ENCODE measurements at places on chromosomes 11 and 22.

DNA sequence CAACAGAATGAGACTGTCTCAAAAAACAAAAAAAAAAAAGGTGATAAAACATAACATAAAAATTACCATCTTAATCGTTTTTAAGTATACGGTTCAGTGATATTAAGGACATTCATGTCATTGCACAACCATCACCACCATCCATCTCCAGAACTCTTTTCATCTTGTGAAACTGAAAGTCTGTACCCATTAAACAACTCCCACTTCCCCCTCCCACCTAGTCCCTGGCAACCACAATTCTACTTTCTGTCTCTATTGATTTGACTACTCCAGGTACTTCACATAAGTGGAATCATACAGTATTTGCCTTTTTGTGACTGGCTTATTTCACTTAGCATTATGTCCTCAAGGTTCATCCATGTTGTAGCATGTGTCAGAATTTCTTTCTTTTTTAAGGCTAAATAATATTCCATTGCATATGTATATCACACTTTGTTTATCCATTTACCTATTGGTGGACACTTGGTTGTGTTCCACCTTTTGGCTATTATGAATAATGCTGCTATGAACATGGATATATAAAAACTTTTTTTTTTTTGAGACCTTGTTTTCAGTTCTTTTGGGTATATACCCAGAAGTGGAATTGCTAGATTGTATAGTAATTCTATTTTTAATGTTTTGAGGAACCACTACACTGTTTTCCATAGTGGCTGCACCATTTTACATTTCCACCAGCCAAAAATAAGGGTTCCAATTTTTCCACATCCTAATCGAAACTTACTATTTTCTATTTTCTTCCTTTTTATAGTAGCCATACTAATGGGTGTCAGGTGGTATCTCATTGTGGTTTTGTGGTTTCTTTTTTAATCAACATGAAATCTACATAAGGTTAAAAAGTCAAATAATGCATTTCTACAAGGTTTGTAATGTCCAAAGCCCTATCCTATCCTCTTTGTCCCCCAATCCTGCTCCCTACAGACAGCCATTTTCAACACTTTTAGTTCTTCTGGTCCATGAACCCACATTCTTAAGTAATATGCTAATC, 23.4 kb upstream of the PIK3C2A start:
- DNase-seq = no peak

GRCh38 chr11:126282736-126283591, at the start of gene TIRAP:
Gene TIRAP (plus strand): TSS chr11:126283093. CDS start chr11:126290895, 7,802 bp downstream.
- no peak for DNase-seq

DNA sequence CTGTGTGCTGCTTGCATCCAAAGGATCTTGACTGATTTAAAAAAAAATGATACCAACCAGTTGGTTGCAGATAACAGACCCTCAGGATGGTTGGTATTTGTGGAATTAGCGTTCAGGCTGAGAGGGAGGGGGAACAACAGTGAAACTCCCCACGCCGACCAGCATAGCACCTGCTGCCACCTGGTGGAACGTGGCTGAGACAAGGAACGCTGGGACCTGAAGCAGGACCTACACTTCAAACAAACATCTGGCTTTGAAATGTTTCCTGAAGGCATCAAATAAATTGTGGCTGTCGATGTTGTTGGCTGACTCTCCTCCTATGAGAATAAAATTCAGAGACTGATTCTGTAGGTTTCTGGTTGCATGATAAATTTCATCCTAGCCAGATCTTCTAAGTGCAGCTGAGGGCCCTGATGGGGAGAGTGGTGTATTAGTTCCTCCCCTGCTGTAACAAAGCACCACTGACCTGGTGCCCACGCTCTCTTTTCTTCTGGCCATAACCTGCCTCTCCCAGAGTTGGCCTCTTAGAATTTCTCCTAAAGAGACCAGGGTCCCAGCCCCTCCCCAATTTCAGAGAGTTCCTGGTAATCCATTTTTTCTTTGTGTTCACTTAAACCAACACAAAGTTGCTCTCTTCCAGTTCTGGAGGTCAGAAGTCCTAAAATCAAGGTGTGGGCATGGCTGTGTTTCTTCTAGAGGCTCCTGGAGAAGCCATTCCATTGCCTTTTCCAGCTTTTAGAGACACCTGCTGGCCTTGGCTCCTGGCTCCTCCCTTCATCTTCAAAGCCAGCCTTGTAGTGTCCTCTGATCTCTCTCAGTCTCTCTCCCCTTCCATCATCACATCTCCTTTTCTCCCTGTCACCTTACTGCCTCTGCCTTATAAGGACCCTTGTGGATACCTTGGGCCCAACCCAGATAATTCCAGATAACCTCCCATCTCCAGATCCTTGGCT, 17.3 kb downstream of the APOL2 start:
- no peak for DNase-seq

DNA sequence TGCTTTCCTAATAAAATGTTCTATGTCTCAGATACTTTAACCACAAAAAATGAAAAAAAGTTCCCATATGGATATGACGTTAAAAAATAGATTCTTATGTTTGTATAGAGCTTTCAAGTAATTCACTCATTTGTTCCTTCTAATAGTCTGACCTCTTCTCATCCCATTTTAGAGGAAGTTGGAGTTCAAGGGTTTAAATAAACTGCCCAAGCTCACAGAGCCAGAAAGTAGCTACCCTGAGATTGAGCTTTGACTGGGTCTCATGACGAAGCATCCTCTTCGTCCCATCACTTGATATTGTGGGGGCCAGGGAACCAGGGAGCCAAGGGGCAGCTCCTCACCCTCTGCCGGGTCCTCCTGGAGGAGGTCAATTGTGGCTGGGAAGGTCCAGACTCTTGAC, 116.3 kb downstream of the CCDC81 start:
- no peak for DNase-seq

GRCh38 chr11:91786097-91786496, 438.5 kb upstream of the FAT3 start:
- DNase-seq = no peak

- DNase-seq = peak; percentile 26
Measured at GRCh38 chr11:128323381-128323780, 264.0 kb downstream of the ETS1 start.

- DNase-seq = no peak
Measured at GRCh38 chr22:48699511-48699910, 1128.2 kb downstream of the BRD1 start.

DNA sequence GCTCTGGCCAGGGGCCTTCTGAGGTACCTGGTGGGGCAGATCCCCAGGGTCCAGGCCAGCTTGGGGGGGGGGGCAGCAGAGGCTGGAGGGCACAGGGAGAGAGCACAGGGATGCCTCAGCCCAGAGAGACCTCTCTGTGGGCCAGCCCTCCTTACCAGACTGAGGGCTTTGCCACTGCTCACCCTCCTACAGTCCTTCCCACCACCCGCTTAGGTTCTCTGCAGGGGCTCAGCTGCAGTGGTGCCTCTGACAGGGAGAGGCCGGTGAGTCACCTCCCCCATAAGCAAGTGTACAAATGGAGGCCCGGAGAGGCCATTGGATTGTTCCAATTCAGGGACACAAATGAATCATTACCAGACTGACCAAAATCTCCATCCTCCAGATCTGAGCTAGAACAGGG, 68.1 kb upstream of the LMO1 start:
- DNase-seq = no peak

DNA sequence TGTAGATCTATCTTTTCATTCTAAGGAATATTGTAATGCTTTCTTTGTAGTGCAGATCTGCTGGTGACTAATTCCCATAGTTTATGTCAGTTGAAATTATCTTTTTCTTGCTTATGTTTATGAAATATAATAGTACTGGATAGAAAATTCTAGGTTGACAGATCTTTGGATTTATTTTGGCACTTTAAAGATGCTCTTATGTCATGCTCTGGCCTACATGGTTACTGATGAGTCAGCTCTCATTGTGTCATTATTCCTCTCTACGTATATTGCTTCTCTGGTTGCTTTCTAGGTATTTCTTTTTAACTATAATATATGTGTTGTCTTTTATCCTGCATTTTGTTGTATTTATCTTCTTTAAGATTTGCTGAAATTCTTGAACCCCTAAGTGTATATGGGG, 955.5 kb upstream of the CHORDC1 start:
- DNase-seq = no peak

DNA sequence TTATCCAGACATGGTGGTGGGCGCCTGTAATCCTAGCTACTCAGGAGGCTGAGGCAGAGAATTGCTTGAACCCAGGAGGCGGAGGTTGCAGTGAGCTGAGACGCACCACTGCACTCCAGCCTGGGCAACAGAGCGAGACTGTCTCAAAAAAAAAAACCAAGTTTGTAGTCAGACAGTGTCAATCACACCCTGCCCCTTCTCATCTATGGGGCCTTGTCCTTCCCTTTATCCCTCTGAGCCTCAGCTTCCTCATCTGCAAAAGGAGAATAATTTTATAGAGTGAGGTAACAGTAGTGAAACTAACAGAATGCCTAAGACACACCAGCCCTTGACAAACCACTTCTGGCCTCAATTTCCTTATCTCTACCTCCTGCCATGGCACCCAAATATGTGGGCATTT, 10.7 kb downstream of the BCL9L start:
- no peak for DNase-seq

DNA sequence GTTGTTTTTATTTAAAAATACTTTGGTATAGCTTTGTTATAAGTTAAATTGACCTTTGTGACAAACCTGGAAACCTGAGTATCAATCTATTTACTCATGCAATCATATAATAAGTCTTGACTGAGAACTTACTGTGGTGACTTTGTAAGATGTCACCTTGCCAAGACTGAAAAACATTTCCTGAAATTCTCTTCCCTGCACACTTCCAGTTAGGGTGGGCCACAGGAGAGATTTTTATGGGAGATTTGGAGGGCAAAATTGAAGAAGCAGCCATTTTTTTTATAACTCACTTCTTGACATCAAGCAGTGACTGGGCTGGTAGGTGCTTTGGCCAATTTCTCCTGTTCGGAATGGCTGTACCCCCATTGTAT, 31.4 kb upstream of the GLYAT start:
- no peak for DNase-seq

DNA sequence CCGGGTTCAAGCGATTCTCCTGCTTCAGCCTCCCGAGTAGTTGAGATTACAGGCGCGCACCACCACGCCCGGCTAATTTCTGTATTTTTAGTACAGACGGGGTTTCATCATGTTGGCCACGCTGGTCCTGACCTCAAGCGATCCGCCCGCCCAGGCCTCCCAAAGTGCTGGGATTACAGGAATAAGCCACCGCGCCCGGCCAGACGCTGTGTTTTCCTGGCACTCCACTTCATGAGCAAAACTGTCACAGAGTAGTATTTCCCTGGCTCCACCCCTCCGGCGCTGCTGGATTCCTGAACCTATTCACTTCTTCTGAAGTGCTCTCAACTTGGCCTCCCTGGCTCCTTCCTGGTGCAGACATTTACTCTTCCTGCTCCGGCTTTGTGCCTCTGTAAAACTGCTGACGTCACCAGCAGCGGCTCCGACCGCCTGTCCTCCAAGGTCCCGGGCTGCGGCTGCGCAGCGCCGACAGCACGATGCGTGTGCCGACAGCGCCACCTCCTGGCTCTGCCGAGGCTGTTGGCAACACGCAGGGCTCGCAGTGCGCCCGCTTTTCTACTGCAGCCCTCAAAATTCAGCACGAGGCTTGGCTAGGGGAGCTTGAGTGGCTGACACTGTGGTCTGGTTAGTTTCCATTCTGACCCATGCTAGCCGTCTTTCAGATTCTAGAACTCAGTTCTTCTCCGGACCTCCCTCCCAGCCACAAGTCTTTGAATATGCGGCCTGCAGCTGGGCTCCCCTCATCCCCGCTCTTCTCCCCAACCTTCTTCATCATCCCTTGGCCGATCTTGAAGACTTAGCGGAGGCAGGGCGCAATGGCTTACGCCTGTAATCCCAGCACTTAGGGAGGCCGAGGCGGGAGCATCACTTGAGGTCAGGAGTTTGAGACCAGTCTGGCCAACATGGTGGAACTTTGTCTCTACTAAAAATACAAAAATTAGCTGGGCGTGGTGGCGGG, 36.6 kb downstream of the APOL3 start:
- peak; percentile 85 for DNase-seq

GRCh38 chr11:10813945-10814344, 5.2 kb upstream of the EIF4G2 start:
- no peak for DNase-seq

DNA sequence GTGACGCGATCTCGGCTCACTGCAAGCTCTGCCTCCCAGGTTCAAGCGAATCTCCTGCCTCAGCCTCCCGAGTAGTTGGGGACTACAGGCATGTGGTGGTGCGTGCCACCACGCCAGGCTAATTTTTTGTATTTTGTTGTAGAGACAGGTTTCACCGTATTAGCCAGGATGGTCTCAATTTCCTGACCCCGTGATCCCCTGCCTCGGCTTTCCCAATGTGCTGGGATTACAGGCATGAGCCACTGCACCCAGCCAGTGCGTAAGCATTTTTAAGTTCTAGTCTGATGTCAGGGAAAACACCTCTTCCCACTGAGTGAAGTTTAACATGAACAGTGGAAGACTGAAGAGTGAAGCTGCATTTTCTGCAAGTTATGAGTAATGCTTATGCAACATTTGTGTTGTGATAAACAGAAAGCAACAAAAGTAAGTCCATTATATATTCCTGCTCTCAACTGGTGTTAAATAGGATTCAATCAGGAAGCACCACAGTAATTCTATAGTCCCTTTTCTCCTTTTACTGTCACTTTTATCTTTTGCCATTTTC, 1219.8 kb upstream of the RAG2 start:
- no peak for DNase-seq

DNA sequence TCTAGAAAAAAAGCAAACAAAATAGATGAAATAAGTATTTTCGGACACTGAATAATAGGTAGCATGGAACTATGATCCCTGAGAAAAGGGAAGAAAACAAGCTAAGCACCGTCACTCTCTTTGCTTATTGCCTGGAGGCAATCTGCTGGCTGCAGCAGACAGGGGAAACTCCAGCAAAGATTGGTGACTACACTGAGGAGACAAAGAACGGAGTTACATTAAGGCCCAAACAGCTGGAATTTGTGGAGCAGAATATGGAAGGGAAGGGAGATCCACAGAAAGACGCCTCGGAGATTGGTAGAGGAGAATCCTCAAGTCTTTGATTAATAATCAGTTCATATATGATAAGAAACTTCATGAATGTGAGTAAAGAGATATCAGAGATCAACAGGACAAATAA, 150.2 kb downstream of the TYR start:
- no peak for DNase-seq

DNA sequence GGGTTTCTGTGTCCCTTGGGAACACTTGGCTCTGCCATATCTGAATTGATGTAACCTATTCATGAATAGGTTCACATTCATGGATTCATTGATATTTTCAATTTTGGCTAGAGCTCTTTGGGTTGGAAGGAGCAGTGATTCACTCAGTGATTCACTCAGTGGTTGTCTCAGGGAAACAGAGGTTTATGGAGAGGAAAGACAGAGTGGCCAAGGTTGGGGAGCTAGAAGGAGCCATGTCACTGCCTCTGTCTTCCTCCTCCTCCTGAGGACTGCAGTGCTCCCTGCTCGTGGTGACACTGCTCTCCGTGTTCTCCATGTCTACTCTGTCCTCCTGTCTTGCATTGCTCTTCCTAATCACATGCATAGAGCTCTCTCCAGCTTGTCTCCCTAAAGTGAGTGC, 17.4 kb downstream of the CEP164 start:
- DNase-seq = no peak

- no peak for DNase-seq
Measured at GRCh38 chr11:15189189-15189588, 74.5 kb downstream of the INSC start.

All from GM04504 (cell line).